Heart right ventricle (tissue), 16 donors: ENCODE measurements at places on chromosomes 11 and 22. TPM values are rescaled to one million over a fixed set of nuclear protein-coding genes. Genes with fewer than 3 reads are reported as not detected.

DNA sequence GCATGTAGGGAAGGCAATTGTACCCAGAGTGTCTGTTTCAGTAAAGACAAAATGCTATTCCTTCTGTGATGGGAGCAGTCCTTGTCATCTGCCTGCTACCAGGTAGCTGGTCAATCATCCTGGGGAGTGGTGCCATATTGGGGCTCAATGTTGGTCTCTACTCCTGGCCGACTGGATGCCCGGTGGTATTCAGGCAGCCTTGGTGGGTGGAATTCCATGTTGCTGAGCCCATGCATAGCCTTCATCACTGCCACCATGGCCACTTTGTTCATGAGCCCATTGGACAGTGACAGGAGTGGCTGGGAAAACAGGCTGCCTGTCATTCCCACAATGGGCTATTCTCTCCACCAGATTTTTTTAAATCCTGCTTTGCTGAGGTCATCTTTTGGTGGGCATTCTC is 121.0 kb downstream of the WNT7B start:
- H3K36me3 ChIP-seq, result peaks cover 57% of the 10 kb centered on the region
- H3K27me3 ChIP-seq, result no peaks in the 10 kb centered on the region
- H3K4me1 ChIP-seq, result no peaks in the 10 kb centered on the region
- H3K4me3 ChIP-seq, result no peak overlapping the region

GRCh38 chr11:67250059-67251043 is 15.9 kb upstream of the GRK2 start:
- peaks cover 18% of the 10 kb centered on the region for H3K4me1 ChIP-seq
- H3K4me3 ChIP-seq, result no peak overlapping the region
- H3K27me3 ChIP-seq, result no peaks in the 10 kb centered on the region
- peaks cover 95% of the 10 kb centered on the region for H3K36me3 ChIP-seq
- no peak overlapping the region for H3K27ac ChIP-seq

- H3K4me3 ChIP-seq, result no peak overlapping the region
- H3K27me3 ChIP-seq, result no peaks in the 10 kb centered on the region
- no peak for DNase-seq
Measured at GRCh38 chr22:50102946-50103345, 13.1 kb downstream of the MOV10L1 start.

GRCh38 chr11:326592-326841 is 5.9 kb upstream of the IFITM3 start:
- no peaks in the 10 kb centered on the region for H3K27me3 ChIP-seq
- no peak for DNase-seq
- H3K4me3 ChIP-seq, result peak overlapping the region; percentile 39
- peaks cover 42% of the 10 kb centered on the region for H3K4me1 ChIP-seq

DNA sequence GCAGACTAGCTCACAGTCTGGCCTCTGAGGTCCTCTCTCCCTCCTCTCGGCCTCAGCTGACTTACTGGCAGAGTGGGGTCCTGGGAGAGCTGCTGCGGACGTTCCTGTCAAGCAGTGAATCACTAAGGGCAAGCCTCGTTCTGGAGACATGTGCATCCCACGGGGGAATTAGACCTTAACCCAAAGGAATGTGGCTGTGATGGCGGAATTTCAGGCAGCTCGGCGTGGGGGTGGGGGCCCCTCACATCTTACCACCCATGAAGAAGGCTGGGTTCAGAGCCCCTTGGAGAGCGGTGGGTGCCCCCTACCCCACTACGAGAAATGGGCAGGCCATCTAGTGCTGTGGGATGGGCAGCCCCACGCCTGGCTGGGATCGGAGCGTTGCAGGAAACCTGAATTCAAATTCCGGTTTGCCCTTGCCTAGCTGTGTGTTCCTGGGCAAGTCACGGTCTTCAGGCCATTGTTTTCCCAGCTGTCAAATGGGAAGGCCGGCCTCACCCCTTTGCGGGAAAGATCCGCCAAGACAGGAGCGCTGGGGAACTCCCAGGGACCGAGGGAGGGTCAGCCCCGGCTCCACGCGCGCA is 554 bp downstream of the LRRC32 start:
- peaks cover 54% of the 10 kb centered on the region for H3K4me1 ChIP-seq
- peaks cover 6% of the 10 kb centered on the region for H3K36me3 ChIP-seq
- H3K27me3 ChIP-seq, result peaks cover 36% of the 10 kb centered on the region
- H3K27ac ChIP-seq, result peak overlapping the region; percentile 89
- peak; percentile 42 for DNase-seq

DNA sequence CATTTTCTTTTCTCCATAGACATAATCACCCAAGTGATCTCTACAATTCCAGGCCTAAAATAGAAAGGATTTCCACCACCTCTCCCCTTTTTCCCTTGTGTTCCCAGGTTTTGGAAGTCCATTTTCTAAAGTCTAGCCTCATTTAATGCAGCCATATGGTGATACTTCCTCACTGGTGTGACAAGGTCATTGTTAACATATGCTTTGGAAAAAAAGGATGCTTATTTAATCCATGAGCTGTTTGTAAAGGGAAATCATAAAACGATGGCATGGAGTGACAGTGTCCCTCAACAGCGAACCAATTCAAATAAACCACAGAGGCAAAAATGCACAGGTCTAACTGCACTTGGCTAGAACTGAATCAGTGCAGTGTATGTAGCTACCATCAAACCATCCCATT is 26.6 kb downstream of the GRIA4 start:
- no peaks in the 10 kb centered on the region for H3K4me1 ChIP-seq
- no peaks in the 10 kb centered on the region for H3K36me3 ChIP-seq
- H3K27ac ChIP-seq, result no peak overlapping the region
- no peak overlapping the region for H3K4me3 ChIP-seq
- H3K27me3 ChIP-seq, result no peaks in the 10 kb centered on the region

TCN2 gene
- total RNA-seq, result 18.1 TPM

OLFML1 gene
- 5.3 TPM for total RNA-seq

DGAT2 gene
- total RNA-seq, result 6.7 TPM

CSRP3 gene
- total RNA-seq, result 3,211 TPM
